Skin of body (tissue), 3 donors: ENCODE measurements at places on chromosomes 3 and 15. TPM values are rescaled to one million over a fixed set of nuclear protein-coding genes. Genes with fewer than 3 reads are reported as not detected.

GRCh38 chr3:120561251-120562045 lies 34.7 kb upstream of the NDUFB4 start:
- DNase-seq: peak; percentile 50

GRCh38 chr15:32953533-32953910 lies 235.7 kb downstream of the GREM1 start:
- no peak for DNase-seq

- DNase-seq: no peak
Observed at GRCh38 chr3:150989208-150989607, 16.7 kb upstream of the CLRN1 start.

DNA sequence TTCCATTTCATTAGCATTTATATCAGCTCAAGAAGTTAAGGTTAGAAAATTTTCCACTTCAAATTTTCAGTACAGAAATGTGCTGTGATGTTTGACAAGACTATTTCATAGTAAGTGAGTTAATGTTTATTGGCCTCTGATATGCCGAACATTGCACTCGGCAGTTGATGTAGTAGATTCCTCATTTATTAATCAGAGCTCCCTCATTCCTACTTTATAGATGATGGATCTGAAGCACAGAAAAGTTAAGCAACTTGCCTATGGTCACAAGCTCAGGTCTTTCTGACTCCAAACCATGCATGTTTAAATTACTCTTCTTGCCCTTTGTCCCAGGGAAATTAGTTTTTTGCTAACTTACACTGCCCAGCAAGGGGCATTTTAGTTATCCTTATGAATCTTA lies 92.0 kb downstream of the ATG7 start:
- DNase-seq: no peak

DNA sequence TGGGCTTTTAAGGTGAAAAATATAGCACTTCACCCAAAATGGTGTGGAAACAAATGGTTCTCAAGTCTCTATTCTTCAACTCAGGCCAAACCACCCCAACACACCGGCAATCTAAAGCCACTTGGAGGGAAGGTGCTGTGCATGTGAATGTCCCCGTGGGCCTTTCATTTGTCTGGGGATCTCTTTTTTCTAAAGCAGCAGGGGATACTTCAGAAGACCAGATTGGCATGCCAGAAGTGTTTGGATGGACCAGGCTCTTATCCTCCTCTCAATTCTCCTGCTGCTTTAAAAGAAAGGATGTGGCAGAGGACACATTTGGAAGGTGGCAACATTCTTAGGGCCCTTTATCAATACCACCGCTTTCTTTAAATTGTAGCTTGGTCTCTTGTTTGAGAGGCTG lies 193.1 kb downstream of the MEIS2 start:
- no peak for DNase-seq

Gene SUCNR1
- 0.39 TPM for total RNA-seq

DNA sequence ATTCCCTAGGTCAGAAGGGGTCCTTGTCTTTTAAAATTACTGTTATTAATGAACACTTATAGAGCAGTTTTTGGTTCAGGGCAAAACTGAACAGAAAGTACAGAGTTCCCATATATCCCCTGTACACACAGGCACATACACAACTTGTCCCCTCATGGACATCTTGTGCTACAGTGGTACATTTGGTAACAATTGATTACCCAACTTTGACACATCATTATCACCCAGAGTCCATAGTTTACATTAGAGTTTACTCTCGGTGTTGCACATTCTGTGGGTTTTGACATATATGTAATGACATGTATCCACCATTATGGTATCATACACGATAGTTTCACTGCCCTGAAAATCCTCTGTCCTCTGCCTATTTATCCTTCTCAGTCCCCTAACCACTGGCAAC lies 984 bp upstream of the EDC3 start:
- DNase-seq: no peak

GRCh38 chr3:143140550-143140949 lies 21.0 kb downstream of the CHST2 start:
- no peak for DNase-seq

Gene PYGO1
- total RNA-seq: 11.3 TPM

GRCh38 chr15:63156755-63157117 lies 541 bp downstream of the RPS27L start:
- peak; percentile 57 for DNase-seq

GRCh38 chr3:14117468-14118399 lies 6.9 kb downstream of the CHCHD4 start:
- no peak for DNase-seq

DNA sequence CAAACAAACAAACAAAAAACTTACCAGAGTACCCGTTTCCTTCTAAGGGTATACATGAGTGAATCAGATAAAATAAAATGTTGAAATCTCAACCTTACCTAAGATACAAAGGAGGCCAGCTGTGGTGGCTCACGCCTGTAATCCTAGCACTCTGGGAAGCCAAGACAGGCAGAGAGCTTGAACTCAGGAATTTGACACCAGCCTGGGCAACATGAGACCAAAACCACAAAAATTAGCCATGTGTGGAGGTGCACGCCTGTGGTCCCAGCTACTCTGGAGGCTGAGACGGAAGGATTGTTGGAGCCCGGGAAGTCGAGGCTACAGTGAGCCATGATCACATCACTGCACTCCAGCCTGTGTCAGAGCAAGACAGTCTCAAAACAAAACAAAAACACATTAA lies 11.0 kb upstream of the FAM219B start:
- DNase-seq: no peak

Gene ISLR2
- 0.79 TPM for total RNA-seq

DNA sequence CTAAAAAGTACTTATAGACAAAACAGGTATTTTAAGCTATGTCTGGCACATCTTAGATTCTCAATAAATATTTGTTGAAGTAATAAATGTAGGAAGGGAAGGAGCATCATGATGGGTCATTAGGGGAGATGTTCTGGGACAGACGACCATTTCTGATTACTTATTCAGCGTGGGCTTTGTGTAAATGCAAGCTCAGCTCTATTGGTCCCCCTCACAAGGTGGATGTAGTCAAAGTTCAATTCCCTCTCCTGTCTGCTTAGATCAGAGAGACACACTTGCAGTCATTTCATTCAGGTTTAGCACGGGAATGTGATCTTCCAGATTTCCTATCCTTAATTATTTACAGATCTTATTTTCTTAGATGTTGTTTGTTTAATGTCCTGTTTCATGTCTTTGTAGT lies 7.5 kb downstream of the GAP43 start:
- DNase-seq: no peak

GRCh38 chr3:109081746-109082510 lies 36.0 kb downstream of the MORC1 start:
- DNase-seq: no peak

Gene PARP3
- total RNA-seq: 3.7 TPM

DNA sequence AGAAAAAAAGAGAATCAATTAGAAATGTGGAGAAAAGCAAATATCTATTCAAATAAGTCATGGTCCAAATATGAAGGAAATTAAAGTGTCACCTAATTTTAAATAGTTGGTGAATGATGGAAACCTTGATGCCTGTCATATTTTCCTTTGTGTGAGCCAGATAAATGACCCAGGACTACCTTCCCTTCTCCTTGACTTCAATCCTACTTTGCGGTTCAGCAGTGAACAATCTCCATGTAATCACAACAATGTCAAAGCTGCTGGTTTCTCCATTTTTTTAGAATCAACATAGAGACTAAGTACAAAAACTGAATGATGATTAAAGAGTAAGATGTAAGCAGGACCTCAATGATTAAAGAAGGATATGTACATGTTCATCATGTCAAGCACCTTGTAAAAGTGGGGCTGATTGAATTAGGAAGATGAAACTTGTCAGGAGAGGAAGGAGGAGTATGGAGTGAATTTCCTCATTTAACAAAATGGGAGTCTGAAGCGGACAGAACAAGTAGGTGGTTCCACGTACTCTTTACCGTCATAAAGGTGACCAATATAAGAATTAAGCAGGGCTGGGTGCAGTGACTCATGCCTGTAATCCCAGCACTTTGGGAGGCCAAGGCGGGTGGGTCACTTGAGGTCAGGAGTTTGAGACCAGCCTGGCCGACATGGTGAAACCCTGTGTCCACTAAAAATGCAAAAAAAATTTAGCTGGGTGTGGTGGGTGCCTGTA lies 43.1 kb downstream of the TRPM1 start:
- no peak for DNase-seq

Gene CHAC1
- total RNA-seq: 5.6 TPM

Gene GATA2
- total RNA-seq: 3.3 TPM

- no peak for DNase-seq
Observed at GRCh38 chr3:19539518-19540392, 391.4 kb downstream of the KCNH8 start.

DNA sequence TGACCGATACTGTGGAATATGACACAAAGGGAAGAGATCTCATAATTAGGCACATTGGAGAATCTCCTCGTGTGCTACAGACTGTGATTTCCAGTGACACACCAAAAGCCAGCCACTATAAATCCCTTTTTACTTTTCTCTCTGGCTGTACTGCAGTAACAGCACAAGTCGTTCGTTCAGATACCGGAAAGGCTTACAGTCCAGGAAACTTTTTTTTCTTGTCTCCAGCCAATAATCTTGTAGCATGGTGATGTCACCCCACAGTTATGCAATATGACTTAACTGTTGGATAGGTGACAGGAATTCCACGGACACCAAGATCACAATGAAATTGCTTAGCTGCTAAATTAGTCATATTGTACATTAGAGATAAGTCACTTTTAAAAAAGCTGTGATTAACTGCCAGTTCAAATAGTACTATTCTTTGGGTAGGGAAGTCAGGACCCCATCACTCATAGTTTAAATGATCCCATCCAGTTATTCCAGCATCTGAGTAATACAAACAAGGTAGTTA lies 36.3 kb upstream of the TSC22D2 start:
- peak; percentile 98 for DNase-seq

DNA sequence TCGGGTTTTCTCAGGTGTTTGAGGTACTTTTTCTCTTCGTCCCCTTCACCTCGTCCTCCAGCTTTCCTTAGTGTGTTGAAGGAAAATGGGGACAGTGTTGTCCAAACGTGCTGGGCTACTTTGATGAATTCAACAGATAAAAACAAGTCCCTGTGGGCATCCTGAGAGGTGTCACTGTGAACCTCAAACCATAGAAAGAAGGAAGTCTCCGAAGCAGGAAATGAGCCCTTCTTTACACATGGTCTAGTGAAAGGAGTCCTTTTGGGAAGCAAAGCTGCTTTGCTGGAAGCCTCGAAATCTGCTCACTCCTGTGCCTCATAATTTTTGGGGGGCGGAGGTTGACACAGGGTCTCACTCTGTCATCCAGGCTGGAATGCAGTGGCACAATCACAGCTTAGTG lies 10.6 kb downstream of the IL17RB start:
- no peak for DNase-seq

GRCh38 chr15:45169608-45170480 lies 17.9 kb downstream of the SHF start:
- no peak for DNase-seq

GRCh38 chr3:127792541-127793292 lies 29.6 kb downstream of the MGLL start:
- peak; percentile 87 for DNase-seq

DNA sequence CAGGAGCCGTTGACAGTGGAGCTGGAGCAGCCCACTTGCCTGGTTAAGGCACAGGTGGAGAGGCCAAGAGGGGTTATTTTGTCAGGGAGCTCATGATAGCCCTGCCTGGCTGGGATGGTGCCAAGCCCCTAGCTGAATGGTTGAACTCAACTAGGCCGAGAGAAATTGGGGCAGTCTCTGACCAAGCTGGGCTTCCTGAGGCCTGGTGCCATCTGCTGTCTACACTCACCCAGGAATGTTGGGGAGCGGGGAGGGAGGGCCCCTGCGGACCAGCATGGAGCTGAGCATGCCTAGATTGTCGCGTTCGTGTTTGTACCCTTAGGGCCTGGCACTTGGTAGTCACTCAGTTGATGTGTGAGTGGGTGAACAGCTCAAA lies 1.2 kb downstream of the BRPF1 start:
- DNase-seq: no peak

Gene CPLX3
- 0.20 TPM for total RNA-seq

- DNase-seq: no peak
Observed at GRCh38 chr3:51943451-51944391, 1.6 kb downstream of the PARP3 start.

Gene GABRB3
- 1.8 TPM for total RNA-seq

- DNase-seq: no peak
Observed at GRCh38 chr3:137866001-137866400, 101.9 kb downstream of the SOX14 start.

- DNase-seq: no peak
Observed at GRCh38 chr3:43782541-43782940, 91.8 kb downstream of the ABHD5 start.

- peak; percentile 27 for DNase-seq
Observed at GRCh38 chr3:185983495-185984141, 45.8 kb upstream of the TRA2B start.

DNA sequence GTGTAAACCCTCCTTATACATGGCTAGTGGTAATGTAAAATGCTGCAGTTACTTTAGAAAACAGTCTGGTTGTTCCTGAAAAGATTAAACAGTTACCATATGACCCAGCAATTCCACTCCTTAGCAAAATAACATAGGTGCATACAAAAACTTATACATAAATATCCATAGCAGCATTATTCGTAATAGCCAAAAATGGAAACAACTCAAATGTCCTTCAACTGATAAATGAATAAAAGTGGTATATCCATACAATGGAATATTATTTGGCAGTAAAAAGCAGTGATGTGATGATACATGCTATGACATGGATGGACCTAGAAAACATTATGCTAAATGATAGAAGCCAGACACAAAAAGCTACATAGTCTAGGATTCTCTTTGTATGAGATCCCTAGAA lies 31.6 kb upstream of the SIN3A start:
- DNase-seq: no peak

GRCh38 chr15:45203182-45203581 lies 15.4 kb upstream of the SHF start:
- no peak for DNase-seq

GRCh38 chr3:122714273-122714672 lies 33.6 kb downstream of the PARP14 start:
- no peak for DNase-seq

- DNase-seq: peak; percentile 40
Observed at GRCh38 chr3:41239587-41239986, 40.3 kb downstream of the CTNNB1 start.

Gene GOLGA6L24
- not detected for total RNA-seq

DNA sequence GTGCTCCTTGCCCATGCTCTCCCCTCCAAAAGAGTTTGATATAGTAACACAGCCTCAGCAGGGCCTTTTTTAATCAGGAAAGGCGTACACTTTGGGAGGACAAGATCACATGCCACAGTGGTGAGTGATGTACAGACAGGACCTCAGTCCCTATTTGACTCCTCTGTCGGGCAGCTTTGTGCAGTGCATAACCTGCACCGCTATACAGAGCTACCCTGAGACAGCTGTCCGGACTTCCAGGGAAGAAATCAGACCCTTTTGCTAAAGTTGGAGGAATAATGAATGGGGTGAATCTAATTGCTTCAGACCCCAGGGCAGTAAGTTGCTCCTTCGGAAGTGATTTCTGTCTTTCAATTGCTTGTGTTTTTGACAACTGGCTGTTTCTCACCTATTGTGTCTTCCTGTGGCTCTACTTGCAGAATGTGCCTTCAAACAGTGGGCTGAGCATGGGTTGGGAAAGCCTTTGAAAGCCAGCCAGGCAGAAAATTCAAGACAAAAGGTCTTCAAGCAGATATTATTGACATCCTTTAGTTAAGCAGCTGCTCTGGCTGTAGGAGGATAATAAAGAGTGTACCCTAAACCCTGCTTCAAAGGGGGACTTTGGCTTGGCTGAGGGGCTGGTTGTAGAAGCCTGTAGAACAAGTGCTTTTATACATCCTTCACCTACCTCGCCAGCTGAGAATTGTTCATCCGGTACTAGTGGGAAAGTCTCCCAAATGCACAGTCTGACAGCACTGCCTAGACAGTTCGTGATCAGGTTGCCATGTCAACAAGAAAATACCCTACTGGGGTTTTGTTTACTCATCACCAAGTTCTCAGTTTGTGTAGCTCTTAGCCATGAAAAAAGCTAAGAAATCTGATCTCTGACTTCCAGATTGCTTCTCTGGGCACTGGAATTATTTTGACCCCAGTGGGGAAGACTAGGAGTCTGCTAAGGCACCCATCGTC lies 35.1 kb downstream of the SNTN start:
- no peak for DNase-seq
